ENCODE measurements at places on chromosomes 2 and 18.

DNA sequence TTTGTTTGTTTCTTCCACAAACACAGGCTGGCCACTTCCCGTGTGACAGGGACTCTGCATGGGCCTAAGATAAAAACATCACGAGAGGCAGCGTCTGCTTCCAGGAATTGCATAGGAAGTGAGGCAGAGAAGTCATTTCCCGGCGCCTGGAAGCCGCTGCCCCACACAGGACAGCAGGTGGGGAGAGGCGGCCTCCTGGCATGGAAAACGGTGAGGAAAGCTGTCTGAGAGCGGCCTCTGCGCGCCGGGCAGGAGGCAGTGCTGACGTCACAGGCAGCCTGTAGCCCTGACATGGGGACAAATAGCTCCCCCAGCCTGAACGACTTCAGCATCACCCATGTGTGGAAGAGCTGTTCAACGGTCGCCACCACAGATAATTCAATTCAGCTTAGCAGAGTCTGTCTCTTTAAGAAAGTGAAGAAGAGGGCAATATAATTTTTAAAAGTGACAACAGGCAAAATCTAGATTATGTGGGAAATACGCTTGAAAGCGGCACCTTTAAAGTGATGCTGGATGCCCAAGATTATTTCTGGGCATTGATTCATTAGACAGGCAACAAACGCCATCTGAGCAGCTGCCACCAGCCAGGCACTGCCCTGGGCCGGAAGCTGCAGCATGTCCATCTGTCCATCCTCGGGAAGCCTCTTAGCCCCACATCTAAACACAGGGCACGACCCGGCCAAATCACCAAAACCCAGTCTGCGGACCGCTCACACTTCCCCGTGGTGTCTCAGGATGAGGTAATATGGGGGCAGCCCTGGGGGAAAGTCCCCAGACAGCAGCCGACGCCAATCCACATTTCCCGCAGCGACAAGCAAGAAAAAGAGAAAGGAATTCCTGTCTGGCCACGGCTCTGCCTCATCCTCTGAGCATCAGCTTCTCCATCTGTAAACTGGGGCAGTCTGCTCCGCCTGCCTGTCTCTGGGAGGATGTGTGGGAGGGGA, 138.9 kb downstream of the PXDN start:
- DNase-seq, result no peak

DNA sequence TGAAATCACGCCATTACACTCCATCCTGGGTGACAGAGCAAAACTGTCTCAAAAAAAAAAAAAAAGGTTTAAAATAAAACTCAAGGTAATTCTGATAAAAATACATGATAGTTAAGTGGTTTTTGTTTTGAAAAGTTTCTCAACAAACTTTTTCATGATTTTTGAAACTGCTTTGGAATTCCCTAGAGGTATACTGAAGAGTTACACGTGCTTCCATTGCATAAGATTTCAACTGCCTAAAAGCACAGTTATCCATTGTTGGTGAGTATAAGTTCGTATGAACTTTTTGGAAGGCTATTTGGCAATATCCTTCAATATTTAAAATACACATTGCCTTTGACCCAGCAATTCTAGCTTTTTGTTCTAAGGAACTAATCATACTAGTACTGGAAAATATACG, 74.9 kb downstream of the USP34 start:
- DNase-seq, result no peak

GRCh38 chr2:10635430-10635829, 54.3 kb downstream of the NOL10 start:
- no peak for DNase-seq

GRCh38 chr2:5440174-5440573, 252.0 kb upstream of the SOX11 start:
- DNase-seq, result no peak

DNA sequence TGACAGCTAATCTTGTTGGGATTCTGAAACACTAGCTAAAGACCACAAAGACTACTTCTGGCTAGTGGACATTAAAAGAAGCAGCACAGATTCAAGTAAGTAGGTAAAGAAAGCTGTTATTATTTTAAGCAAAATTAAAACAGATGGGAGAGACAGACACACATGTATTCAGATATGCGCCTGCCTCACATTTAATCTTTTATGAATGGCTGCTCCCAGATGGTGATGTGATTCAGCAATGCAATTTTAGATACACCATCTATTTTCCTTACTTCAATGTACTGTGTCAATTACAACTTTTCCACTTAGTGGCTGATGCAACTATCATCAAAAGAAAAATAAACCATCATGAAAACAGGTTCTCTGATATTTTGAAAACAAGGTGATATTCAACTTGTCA, 133.0 kb upstream of the PGAP1 start:
- DNase-seq, result no peak

- no peak for DNase-seq
Observed at GRCh38 chr18:74508366-74508765, 12.2 kb downstream of the CNDP2 start.

GRCh38 chr2:70529610-70530009, 24.0 kb downstream of the TGFA start:
- no peak for DNase-seq
